ENCODE measurements at places on chromosomes 12 and 14. TPM values are rescaled to one million over a fixed set of nuclear protein-coding genes. Genes with fewer than 3 reads are reported as not detected.

Gene HAL
- total RNA-seq, result 0.20 TPM

Gene RNU7-1
- not detected for total RNA-seq

- H3K4me1 ChIP-seq, result peaks cover 7% of the 10 kb centered on the region
- H3K4me3 ChIP-seq, result no peak overlapping the region
- H3K27ac ChIP-seq, result no peak overlapping the region
- no peaks in the 10 kb centered on the region for H3K27me3 ChIP-seq
Observed at GRCh38 chr12:88145567-88146505, 3.7 kb downstream of the TMTC3 start.

GRCh38 chr14:92317511-92317910 is 5.5 kb upstream of the SLC24A4 start:
- H3K4me3 ChIP-seq, result no peak overlapping the region
- peaks cover 6% of the 10 kb centered on the region for H3K27me3 ChIP-seq
- no peak overlapping the region for H3K27ac ChIP-seq
- no peaks in the 10 kb centered on the region for H3K4me1 ChIP-seq
- no peak for DNase-seq

DNA sequence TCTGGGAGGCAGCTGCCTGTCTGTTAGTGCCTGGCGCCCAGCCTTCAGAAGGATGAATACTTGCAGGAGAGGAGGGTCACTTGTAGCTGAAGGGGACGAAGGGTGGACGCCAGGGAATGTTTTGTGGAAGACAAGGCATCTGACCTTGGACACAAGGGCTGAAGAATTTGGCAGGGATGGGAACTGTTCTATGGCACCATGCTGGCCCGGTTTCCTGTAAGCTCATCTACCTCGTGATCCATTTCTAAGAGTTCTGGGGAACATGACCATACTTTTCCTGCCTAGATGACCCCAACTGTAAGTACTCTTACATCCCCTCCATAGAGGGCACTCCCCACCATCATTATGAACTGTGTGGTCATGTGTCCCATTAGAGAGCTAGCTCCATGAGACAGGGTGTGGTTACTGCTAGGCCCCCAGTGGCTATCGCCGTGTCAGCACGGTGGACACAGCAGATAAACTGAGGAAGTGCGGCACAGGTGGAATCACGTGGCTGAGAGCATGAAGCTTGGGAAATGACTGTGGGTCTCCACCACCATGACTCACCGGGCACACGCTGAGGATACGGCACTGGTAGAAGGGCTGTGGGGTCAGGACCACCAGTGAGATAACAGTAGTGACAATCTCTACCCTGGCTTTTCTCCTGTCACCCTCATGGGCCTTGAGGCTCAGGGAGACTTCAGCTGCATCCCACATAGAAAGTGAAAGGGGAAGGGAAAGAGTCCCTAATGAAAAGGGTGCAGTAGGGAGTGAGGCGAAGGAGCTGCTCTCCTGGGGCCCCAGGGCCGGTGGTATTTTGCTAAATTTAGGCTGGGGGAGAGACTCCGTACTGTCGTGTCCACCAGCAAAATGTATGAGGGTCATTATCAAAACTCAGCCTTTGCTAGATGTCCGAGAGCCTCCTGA is 252.6 kb downstream of the FOXN3 start:
- no peaks in the 10 kb centered on the region for H3K27me3 ChIP-seq
- H3K36me3 ChIP-seq, result no peaks in the 10 kb centered on the region
- no peak for DNase-seq
- H3K27ac ChIP-seq, result peak overlapping the region; percentile 33
- H3K4me3 ChIP-seq, result no peak overlapping the region

DNA sequence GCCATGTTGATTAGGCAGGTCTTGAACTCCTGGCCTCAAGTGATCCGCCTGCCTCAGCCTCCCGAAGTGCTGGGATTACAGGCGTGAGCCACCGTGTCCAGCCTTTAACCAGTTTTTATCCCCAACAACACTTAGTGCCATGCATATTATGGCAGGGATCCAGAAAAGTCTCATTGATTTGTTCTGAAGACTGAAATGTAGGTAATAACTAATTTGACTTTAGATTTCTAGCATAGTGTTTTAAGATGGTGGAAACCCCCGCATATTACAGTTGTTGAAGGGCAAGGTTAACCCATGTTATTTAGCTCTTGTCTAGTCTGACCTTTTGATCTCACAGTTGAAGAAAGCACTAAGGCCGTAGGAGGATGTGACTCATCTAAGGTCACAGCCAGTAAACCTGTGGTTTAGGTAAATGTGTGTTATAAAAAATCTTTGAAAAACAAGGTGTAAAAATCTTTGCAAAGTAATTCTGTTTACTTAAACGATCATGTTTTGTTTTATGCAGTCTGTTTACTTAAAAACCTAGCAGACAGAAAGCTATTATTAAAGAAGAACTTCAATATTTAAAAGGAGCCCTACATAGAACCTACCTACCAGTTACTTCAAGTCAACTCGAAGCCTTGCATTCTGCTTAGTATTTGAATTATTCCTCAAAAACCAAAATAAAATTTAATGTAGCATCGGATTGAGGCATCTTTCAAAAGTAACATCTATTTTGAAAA is 24.8 kb downstream of the BICDL1 start:
- H3K27me3 ChIP-seq, result no peaks in the 10 kb centered on the region
- H3K4me1 ChIP-seq, result no peaks in the 10 kb centered on the region
- DNase-seq, result no peak
- no peak overlapping the region for H3K4me3 ChIP-seq

- H3K27ac ChIP-seq, result peak overlapping the region; percentile 63
- no peaks in the 10 kb centered on the region for H3K27me3 ChIP-seq
- no peak overlapping the region for H3K4me3 ChIP-seq
- DNase-seq, result no peak
- no peaks in the 10 kb centered on the region for H3K36me3 ChIP-seq
- peaks cover 62% of the 10 kb centered on the region for H3K4me1 ChIP-seq
Observed at GRCh38 chr14:95496111-95496681, 20.3 kb downstream of the SYNE3 start.
